ENCODE measurements at places on chromosomes 3 and 15.
A peak's percentile ranks its signal among the peaks of the same experiment; 100 is the strongest.

DNA sequence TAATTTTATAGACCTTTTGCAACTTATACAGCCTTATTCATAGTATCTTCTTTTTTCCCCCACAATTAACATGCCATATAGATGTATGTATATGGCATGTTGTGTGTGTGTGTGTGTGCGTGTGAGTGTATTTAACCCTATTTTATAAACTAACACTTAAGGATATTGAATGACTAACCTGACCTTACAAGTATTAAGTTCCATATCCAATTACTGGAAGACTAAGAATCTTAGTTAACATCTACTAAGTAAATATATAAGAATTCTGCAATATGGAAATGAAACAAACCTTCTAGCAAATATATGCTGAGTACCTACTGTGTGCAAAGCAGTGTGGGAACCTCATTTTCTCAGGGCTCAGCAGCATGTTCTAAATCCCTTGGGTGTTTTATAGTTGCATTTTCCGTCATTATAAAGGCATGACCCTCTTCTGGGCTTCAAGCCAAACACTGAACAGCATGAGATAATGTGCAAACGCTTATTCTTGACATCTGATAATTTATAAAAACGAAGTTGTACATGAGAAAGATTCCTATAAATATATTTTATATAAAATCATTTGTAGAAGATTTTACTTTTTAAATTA, 105.5 kb downstream of the NLGN1 start:
- H3K4me1 ChIP-seq: no peaks in the 10 kb centered on the region
- no peaks in the 10 kb centered on the region for H3K27me3 ChIP-seq
- no peak for DNase-seq
- no peak overlapping the region for H3K27ac ChIP-seq

GRCh38 chr3:146550743-146551510, 6.5 kb upstream of the PLSCR1 start:
- no peaks in the 10 kb centered on the region for H3K36me3 ChIP-seq
- H3K27ac ChIP-seq: no peak overlapping the region
- H3K4me1 ChIP-seq: 0 out of 2 replicates have a peak, but pooled peaks cover 7% of the 10 kb centered on the region
- no peak for DNase-seq

- H3K27ac ChIP-seq: no peak overlapping the region
- no peak for DNase-seq
- H3K4me3 ChIP-seq: no peak overlapping the region
- peaks cover 6% of the 10 kb centered on the region for H3K36me3 ChIP-seq
These were observed 217.3 kb upstream of the GOLIM4 start for GRCh38 chr3:168312984-168313383.

DNA sequence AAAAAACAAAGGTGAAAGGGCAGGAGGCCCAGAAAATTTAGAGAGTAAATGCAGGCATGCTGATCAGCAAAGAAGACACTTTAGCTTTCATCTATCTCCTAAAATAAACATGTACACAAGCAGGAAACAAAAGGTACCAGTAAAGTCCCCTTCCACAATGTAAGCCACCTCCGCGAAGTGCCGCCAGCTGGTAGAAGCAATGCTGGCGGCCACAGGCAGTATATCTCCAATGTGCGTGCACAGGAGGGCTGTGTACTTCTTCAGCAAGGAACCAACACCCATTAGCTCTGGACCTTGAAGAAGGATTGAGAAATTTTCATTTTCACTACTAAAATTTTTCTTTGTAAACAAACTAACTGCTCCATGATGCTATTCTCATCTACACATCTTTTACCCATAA, 75.4 kb downstream of the HERC2 start:
- H3K4me1 ChIP-seq: no peaks in the 10 kb centered on the region
- no peak overlapping the region for H3K4me3 ChIP-seq
- no peak overlapping the region for H3K27ac ChIP-seq
- no peak for DNase-seq
- H3K36me3 ChIP-seq: peaks cover 79% of the 10 kb centered on the region

DNA sequence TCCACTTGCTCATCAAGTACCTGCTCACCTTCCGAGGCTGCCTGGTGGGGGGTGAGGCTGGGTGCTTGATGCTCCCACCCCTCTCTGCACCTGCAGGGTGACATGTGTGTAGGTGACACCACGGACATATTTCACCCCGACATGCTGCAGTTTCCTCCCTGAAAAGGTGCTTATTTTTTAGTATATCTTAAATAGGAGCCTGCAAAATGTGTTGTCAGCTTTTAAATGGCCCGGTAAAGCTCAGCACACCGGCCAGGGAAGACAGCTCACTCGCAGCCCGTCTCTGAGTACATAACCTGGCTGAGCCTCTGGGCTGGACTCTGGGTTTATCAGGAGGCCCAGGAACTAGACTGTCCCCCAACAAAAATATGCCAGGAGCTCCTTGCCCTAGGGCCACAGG, 89.3 kb upstream of the LINGO1 start:
- no peak overlapping the region for H3K27ac ChIP-seq
- H3K4me1 ChIP-seq: no peaks in the 10 kb centered on the region
- no peaks in the 10 kb centered on the region for H3K27me3 ChIP-seq
- no peak overlapping the region for H3K4me3 ChIP-seq
- no peak for DNase-seq

DNA sequence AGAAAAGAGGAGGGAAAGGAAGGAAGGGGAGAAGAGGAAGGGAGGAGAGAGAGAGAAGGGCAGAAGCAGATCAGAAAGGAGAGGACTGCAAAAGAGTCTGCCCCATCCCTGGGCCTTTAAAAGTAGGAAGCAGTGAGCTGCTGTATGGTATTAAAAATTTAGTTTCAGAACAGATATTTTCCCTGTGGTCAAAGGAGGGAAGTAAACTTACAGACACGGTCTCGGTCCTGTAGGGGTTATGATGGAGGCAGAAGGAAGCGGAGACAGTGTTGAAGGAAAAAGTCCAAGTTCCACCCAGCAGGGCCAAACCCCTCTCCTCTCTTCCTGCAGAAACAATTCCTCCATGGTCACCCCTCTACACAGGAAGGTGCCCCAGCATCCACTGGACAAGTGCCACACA, 122.0 kb upstream of the PROK2 start:
- peaks cover 8% of the 10 kb centered on the region for H3K4me1 ChIP-seq
- no peak for DNase-seq
- no peak overlapping the region for H3K27ac ChIP-seq
- no peaks in the 10 kb centered on the region for H3K27me3 ChIP-seq
- peaks cover 4% of the 10 kb centered on the region for H3K36me3 ChIP-seq

- DNase-seq: no peak
- H3K4me3 ChIP-seq: no peak overlapping the region
- H3K36me3 ChIP-seq: no peaks in the 10 kb centered on the region
- no peaks in the 10 kb centered on the region for H3K27me3 ChIP-seq
These were observed 519.1 kb downstream of the FOXP1 start for GRCh38 chr3:71064291-71064955.

- no peak overlapping the region for H3K4me3 ChIP-seq
- DNase-seq: no peak
- no peaks in the 10 kb centered on the region for H3K27me3 ChIP-seq
- H3K36me3 ChIP-seq: no peaks in the 10 kb centered on the region
- H3K27ac ChIP-seq: no peak overlapping the region
These were observed 23.0 kb downstream of the MYH15 start for GRCh38 chr3:108487439-108487838.

DNA sequence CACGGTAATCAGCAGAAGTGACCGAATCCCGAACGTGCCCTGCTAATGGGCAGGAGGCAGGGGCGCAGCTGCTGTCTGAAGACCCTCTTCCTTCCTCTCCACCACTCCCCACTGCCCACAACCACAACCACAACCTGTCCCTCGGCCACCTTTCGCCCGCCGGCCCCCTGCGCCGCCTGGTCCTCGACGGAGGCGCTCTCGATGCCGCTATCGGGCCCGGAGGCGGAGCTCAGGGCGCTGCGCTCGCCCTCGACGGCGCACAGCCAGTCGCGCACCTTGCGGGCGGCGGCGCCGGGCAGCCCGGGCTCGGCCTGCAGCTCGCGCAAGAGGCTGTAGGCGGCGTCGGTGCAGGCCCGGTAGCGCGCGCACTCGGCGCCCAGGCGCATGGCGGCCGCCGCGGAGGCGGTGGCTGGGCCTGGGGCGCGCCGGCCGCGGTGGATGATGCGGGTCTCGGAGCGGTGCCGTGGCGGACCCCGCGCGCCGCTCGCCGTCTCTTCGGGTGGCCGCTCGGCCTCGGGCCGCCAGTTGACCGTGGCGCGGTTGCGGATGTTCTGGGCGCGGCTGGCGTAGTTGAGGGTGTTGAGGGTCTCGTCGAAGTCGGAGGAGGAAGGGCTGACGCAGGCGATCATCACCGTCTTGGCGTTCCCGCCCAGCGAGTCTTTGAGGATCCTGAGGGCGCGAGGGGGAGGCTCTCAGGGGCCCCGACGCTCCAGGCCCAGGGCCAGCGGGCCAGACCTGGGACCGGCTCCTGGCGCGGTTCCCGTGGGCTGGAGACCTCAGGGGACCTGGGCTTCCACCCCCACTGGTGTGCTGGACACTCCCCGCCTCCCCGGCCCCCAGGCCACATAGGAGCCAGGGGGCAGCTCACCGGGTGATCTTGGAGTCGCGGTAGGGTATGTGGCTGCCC, 6.9 kb downstream of the KIF7 start:
- peaks cover 16% of the 10 kb centered on the region for H3K36me3 ChIP-seq
- no peak overlapping the region for H3K27ac ChIP-seq
- no peak overlapping the region for H3K4me3 ChIP-seq
- no peaks in the 10 kb centered on the region for H3K4me1 ChIP-seq
- H3K27me3 ChIP-seq: no peaks in the 10 kb centered on the region
- DNase-seq: peak; percentile 74

DNA sequence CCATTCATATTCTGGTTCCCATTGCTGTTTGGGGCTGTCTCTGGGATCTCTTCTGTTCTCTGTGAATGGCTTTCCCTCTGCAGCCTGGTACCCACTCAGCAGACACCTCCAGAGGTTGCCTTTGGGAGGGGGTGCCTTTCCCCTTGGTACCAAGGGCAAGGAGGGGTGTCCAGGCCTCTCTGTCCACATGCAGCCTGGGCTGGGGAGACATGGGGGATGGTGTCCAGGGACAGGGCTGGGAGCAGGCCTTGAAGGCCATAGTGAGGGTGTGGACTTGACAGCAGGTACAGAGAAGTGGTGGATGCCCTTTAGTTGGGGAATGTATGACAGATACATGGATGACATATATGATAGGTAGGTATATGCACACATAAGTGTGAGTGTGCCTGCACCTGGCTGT, 83.7 kb downstream of the PLXNA1 start:
- no peak for DNase-seq
- H3K27me3 ChIP-seq: no peaks in the 10 kb centered on the region
- H3K27ac ChIP-seq: no peak overlapping the region
- no peaks in the 10 kb centered on the region for H3K4me1 ChIP-seq
- peaks cover 1% of the 10 kb centered on the region for H3K36me3 ChIP-seq

- peaks cover 3% of the 10 kb centered on the region for H3K4me1 ChIP-seq
- no peak overlapping the region for H3K27ac ChIP-seq
- no peaks in the 10 kb centered on the region for H3K27me3 ChIP-seq
These were observed 711 bp downstream of the XXYLT1 start for GRCh38 chr3:195270079-195270816.

DNA sequence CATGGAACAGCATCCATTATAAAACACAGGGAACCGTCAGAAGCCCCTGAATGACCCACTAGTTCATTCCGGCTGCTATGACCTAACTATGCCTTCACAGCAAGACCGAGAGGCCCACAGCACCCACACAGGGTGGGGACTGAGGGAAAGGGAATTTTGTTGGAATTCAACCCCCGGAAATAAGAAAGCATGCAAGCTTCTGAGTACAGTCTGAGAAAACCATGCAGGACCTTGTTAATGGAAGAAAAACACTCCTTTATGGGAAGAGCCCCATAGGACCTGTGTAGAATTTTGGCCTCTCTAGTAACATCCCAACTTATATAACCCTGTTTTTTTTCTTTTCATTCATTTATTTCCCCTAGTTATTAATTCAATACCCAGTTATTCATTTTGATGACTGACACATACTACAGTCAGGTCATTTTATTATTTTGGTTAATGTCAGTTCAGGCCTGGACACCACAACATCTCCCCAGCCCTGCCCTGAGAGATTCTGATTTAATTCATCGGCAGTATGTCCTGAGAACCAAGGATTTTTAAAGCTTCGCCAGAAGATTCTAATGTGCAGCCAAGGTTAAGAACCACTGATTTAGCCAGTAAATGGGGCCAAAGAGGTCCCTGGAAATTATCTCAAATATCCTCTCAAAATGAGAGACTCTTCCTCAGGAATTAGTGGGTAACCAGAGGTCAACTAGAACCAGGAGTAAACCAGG, 231.6 kb upstream of the GOLGA6L4 start:
- H3K4me3 ChIP-seq: no peak overlapping the region
- no peaks in the 10 kb centered on the region for H3K36me3 ChIP-seq
- H3K27ac ChIP-seq: no peak overlapping the region
- no peak for DNase-seq
- H3K4me1 ChIP-seq: no peaks in the 10 kb centered on the region

DNA sequence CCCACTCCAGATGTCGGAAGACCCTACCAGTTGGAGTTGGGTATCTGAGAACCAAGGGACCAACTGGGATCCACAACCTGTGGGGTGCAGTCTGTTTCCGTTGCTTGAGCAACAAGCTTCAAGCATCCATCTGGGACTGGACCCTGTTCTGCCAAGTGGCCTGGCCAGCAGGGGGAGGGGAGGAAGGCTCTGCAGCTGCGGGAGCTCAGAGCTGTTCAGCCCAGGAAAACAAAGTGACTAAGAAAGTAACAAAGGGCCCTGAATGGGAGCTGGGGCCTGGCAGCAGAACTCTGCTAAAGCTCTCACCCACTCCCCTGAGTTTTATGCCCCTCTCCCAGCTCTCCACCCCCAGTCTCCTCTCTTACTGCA, 2.7 kb downstream of the TYRO3 start:
- peaks cover 28% of the 10 kb centered on the region for H3K4me1 ChIP-seq
- peak; percentile 75 for DNase-seq
- H3K36me3 ChIP-seq: peaks cover 35% of the 10 kb centered on the region
- H3K27me3 ChIP-seq: no peaks in the 10 kb centered on the region
- no peak overlapping the region for H3K27ac ChIP-seq
- peak overlapping the region; percentile 85 for H3K4me3 ChIP-seq

GRCh38 chr15:40233727-40234577, 4.9 kb upstream of the PAK6 start:
- H3K36me3 ChIP-seq: peaks cover 18% of the 10 kb centered on the region
- DNase-seq: no peak
- no peak overlapping the region for H3K27ac ChIP-seq
- no peak overlapping the region for H3K4me3 ChIP-seq
- no peaks in the 10 kb centered on the region for H3K27me3 ChIP-seq

All from H9 (cell line).